ENCODE measurements at places on chromosomes 11 and 22.

- DNase-seq, result no peak
These were observed 19.2 kb upstream of the OR51L1 start for GRCh38 chr11:4975436-4975835.

- no peak for DNase-seq
These were observed 55.1 kb upstream of the GRK3 start for GRCh38 chr22:25509374-25509791.

DNA sequence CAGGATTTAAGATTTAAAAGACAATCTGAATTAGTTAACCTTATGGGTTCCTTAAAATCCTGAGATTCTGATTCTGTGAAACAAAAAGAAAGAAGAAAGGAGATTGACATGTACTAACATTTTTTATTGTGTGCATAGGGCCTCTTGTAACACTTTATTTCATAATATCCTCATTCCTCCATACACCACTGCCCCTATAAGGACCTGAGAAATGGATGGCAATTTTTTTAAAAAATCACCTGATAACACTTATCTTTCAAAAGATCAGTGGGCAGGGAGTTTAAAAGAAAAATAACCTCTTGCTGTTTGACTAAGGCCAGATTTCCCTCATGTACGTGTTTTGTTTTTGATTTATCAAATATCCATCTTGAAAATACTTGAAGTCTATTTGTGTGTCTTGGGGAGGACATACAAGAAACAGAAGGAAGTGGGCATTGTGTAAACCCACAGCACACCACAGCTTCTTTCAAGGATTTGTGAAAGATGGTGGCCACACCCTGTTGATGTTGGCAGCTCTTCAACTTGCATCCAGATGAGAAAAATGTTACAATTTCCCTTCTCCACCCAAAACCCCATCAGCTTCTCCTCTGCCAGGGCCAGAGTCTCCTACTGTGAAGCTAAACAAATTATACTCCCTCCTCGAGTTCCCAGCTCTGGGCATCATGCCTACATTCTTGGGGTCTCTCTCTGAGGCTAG, 35.0 kb upstream of the MPEG1 start:
- peak; percentile 6 for DNase-seq

- DNase-seq, result no peak
These were observed 166.1 kb downstream of the ADAMTS15 start for GRCh38 chr11:130614591-130614990.

GRCh38 chr22:37222440-37222971, 10.2 kb upstream of the SSTR3 start:
- no peak for DNase-seq

- DNase-seq, result no peak
These were observed 8.1 kb upstream of the NEU3 start for GRCh38 chr11:74980634-74981033.

- DNase-seq, result no peak
These were observed 12.3 kb downstream of the IFT27 start for GRCh38 chr22:36763576-36763975.

- no peak for DNase-seq
These were observed 3.8 kb downstream of the FLI1 start for GRCh38 chr11:128697645-128698174.

- DNase-seq, result no peak
These were observed 243.6 kb upstream of the SORL1-AS1 start for GRCh38 chr11:121696177-121696871.

- no peak for DNase-seq
These were observed 24.0 kb downstream of the ARFGAP3 start for GRCh38 chr22:42833104-42833503.

DNA sequence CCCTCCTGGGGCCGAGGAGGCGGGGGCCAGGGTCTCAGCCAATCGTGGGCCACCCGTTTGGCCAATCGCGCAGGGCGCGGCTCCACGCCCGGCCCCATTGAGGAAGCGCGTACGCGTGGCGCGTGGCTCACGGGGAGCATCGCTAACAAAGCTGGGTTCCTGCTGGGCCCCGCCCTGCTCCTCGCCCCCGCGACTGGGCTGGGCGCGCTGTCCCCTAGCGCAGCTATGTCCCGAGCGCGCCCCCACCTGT, 614 bp upstream of the ASCL2 start:
- DNase-seq, result no peak

DNA sequence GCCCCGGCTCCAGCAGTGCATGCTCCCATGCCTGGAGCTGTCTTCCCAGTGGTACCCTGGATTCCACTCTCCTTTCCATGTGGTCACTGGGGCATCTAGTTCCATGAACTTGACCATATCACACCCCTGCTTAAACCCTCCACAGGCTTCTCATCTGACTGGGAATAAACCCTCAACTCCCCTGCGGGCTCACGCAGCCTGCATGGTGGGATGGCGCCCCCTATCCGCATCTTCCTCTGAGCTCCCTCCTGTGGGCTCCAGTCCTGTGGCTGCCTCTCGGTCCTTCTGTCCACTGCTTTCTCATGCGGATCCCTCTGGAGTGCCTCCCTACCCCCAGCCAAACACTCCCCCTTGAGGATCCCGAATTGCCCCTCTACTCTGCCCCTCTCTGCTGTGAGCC, 41.4 kb upstream of the TTLL12 start:
- DNase-seq, result no peak

DNA sequence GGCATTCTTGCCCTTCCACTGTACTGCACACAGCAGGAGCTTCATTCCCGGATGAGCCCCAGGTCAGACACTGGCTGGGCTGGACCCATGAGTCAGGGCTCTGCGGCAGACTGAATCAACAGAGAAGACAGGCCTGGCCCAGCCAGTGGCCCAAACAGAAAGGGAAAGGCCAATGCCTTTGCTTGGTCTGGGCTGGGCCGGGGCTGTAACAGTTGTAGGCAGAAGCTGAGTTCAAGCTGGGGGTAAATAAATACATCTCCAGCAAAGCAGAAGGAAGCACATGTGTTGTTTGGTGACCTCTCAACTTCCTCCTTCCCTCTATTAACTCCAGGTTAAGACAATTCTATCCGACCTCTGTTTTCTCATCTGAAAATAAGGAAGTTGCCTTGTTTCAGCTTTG, 1.8 kb upstream of the SMIM35 start:
- DNase-seq, result no peak

DNA sequence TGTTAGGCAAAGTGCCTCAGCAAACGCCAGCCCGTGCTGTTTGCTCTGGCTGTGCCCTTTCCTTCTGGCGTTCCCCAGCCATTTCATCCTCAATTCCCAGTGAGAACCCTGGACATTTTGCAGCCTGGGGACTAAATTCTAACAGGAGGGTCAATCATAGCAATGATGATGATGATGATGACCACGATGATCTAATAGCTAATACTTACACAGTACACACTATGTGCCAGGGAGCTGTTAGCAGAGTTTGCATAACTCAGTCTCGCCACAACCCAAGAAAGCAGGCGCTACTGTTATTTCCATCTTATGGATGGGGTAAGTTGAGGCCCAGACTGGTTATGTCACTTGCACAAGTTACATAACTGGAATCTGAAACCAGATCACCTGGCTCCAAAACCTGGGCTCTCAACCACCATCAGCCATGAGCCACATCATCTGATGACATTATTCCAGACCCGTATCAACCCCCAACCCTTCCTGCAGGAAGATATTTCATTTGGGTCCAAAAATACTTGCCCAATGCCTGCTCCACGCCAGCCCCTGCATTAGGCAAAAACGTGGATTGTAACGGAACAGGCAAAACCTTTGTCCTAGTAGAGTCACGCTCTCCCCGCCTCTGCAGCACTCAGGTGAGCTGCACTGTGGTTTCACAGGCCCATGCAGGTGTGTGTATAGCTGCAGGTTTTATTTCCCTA, 132.6 kb upstream of the SERPIND1 start:
- no peak for DNase-seq

GRCh38 chr11:12090061-12090591, 20.3 kb upstream of the MICAL2 start:
- no peak for DNase-seq

- no peak for DNase-seq
These were observed 13.6 kb downstream of the ADM start for GRCh38 chr11:10318527-10318802.

DNA sequence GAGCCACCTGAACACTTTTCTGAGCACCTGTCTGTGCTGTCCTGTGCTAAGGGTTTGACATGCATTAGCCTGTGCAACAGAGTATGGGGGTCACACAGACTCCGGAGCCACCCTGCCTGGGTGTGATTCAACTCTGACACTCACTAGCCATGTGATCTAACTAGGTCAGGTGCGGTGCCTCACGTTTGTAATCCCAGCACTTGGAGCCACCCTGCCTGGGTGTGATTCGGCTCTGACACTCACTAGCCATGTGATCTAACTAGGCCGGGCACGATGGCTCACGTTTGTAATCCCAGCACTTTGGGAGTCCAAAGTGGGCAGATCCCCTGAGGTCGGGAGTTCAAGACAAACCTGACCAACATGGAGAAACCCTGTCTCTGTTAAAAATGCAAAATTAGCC, 11.4 kb downstream of the UBE2L6 start:
- no peak for DNase-seq

DNA sequence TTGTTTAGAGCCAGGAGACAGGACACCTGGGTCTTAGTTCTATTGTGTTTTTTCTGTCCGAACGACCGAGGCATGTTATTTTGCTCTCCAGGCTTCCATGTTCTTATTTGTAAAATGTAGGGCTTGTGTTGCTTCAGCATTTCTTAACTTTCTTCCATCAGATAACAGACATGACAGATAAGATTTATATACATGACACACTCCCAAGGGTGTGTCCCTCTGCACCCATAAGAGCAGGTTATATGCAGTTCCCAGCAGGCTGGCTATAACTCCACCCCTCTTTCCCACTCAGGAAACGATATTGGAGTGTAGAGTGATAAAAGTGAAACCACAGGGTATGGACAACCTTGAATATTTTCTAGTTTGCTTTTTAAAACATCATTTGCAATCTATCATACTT, 65.8 kb downstream of the APIP start:
- DNase-seq, result no peak

DNA sequence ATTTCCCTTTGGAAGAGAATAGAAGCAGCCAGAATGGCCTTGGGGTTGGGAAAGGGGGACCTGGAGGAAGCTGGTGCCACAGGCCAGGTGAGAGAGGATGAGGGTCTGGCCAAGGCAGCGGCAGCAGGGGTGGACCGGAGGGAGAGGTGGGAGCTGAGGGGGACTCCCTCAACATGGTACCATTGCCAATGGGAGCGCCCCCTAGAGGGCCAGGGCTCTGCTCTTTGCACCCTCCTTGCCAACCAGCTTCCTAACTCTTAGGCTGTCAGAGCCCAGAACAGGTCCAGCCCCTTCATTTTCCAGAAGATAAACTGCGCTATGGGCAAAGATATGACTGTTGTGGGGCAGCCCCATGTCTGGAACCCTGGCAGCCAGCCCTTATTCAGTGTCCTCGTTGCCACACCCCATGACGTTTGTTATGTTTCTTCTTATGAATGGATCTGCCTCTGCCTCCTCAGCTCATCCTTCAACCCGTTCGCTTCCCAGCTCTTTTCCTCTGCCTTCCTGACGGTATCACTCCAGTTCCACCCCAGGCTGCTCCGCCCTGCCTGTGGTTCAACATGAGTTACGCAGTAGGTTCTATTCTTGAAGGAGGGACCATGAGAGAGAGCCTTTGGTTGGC, 185.2 kb downstream of the GRIK4 start:
- DNase-seq, result no peak

GRCh38 chr22:40314041-40314440, 32.3 kb upstream of the ADSL start:
- DNase-seq, result no peak

- DNase-seq, result no peak
These were observed 5.5 kb upstream of the LINC01488 start for GRCh38 chr11:69475866-69476471.

GRCh38 chr11:126483621-126484195, 128.2 kb downstream of the ST3GAL4 start:
- no peak for DNase-seq

GRCh38 chr11:114564831-114565230, 5.2 kb upstream of the NXPE1 start:
- no peak for DNase-seq

DNA sequence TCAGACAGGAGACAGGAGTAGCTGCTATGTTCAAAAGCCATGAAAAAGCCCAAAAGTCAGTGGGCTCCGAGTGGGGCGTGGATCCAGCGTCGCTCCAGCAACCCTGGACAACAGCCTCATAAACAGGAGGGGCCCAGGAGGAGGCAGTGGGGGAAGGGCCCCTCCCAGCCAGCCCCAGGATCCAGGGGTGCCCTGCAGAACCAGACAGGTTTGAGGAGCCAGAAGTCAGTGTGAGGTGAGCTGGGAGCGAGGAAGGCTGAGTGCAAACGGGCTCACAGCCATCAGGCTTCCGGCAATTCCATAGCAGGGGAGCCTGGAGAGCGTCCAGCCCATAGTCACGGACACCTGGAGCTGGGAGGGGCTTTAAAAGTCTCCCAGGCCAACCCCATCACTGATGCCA, 217.7 kb downstream of the MN1 start:
- DNase-seq, result no peak

GRCh38 chr22:23250056-23250784, 69.9 kb downstream of the BCR start:
- DNase-seq, result no peak

Data from GM04504 (cell line).